Neuronal stem cell (in vitro differentiated cells): ENCODE measurements at places on chromosomes 2 and 18.

DNA sequence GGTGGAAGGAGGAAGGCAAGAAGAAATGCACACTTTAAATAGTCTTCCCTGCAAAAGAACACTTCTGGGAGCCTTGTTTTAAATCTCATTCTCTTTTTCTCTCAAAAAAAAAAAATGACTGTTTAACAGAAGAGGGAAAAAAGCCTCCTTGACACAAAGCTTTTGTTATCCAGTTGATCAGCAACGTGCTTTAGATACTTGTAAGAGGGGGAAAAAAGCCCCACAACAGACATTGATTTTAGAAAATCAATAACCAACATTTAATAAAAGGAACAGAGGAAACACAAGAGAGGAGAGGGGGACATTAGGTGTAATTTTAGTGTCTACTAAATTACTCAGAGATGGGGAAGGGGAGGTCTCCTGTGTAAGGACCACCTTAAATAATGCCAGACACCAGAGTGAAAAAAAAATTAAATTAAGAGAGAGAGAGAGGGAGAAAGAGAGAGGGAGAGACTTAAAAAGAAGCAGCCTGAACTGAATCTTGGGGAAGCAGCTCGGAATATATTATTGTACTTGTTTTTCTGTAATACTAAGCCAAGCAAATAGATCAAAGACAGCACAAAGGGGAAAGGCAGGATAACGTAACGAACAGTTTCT, 4.7 kb downstream of the ZEB2 start:
- H3K27me3 ChIP-seq, result no peaks in the 10 kb centered on the region
- H3K27ac ChIP-seq, result peak overlapping the region; percentile 55
- H3K4me3 ChIP-seq, result peak overlapping the region; percentile 84
- no peak for DNase-seq

DNA sequence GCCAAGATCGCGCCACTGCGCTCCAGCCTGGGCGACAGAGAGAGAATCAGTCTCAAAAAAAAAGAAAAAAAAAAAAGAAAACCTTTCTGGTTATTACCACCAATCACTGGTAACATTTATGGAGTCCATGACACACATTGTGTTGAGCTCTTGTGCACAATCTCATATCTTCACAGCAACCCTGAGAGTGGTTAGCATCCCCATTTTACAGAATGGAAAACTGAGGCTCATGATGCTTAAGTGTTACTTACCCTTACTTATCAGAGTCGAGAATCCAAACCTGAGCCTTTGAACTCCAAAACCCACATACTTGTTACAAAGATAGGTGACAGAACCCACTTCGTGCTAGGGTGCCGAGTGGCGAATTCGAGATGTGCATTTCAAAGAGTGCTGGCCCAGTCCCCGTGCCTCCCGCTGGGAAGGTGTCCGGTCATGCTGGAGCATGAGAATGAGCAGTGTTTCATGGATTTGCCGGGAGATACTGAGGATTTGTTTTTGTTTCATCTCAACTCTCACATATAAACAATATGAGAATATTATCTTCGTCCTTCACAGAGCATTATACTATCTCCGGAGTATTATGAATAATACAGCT, 50.9 kb downstream of the CYP27C1 start:
- no peaks in the 10 kb centered on the region for H3K36me3 ChIP-seq
- H3K4me3 ChIP-seq, result no peak overlapping the region
- no peaks in the 10 kb centered on the region for H3K27me3 ChIP-seq
- no peak for DNase-seq

DNA sequence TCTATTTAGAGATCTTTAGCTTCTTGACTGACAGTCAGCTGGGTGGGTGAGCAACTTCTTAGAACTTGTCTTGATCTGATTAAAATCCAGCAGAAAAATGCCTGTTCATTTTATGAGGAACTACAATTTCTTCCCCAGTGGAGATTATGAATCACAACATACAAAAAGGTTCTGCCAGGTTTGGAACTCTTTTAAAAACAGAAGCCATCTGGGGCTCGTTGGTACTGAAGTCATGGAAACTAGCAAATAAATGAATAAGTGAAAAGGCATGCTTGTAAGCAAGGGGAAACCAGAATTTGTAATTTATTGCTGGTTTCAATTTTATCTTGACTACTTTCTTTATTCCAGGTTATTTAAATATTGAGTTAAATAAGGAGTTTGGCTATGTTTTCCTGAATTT, 767.4 kb downstream of the MBD2 start:
- no peak overlapping the region for H3K27ac ChIP-seq
- no peak for DNase-seq
- peaks cover 35% of the 10 kb centered on the region for H3K4me1 ChIP-seq
- no peak overlapping the region for H3K4me3 ChIP-seq

DNA sequence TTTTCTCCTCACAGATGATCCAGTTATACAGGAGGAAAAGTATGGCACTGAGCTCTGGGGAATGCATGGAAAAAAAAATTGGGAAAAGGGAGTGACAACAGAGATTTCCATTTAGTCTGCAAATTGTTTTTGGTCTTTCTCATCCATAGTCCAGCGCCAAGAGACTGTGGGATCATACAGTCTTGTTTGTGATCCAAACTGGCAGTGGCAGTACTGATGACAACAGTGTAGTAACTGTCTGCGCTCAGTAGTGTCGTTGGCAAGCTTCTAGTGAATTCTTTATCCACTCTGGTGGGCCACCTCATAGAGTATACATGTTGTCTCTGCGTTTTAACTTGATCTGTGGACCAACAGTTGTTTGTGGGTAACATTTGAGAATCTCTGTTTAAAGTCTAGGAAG, 37.9 kb downstream of the GALNT1 start:
- H3K27me3 ChIP-seq, result no peaks in the 10 kb centered on the region
- no peaks in the 10 kb centered on the region for H3K36me3 ChIP-seq
- no peak for DNase-seq
- H3K4me3 ChIP-seq, result no peak overlapping the region
- H3K4me1 ChIP-seq, result peaks cover 2% of the 10 kb centered on the region

- no peaks in the 10 kb centered on the region for H3K27me3 ChIP-seq
- H3K36me3 ChIP-seq, result no peaks in the 10 kb centered on the region
- H3K27ac ChIP-seq, result no peak overlapping the region
- peaks cover 8% of the 10 kb centered on the region for H3K4me1 ChIP-seq
- H3K4me3 ChIP-seq, result no peak overlapping the region
- DNase-seq, result no peak
These were observed 38.7 kb downstream of the PTGR3 start for GRCh38 chr18:75170022-75170789.

DNA sequence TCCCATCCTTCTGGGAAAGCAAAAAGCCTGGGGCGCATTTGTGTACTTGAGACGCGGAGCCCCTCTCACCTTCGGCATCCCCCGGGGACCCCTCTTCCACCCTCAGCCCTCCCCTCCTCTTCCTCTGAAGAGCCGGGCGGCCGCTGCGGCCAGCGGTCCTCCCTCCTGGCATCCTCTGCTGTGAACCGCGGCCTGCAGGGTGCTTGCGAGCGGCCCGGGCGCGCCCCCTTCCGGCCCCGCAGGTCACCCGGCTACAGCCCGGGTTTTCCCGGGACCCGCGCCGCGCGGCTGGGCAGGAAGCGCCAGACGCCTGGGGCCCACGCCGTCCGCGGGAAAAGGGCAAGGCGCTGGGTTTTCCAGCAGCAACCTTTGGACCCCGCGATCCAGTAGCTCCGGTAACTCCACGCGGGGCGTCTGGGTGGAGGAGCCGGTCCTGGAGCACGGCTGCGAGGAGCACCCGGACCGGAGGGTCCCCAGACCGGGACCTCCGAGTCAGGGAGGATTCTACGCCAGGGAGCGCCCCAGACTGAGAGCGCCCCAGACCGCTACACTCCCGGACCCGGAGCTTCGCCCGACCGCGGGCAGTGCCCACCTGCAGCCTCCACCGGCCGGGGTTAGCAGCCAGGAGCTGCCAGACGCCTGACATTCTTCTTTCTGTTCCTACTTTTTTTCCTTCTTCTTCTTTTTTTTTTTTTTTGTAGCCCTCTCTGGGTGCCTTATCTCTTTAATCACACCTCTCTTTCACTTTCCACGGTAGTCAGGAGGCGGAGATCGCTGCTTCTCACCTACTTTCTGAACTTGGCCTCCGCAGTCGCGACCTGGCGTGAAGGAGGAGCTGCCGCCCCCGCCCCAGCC, at the start of gene IL18R1:
Gene IL18R1, plus strand, starts transcription at position 271 of the 855 bp plus-strand sequence. CDS start 6,865 bp downstream, outside the sequence.
- H3K36me3 ChIP-seq, result no peaks in the 10 kb centered on the region
- peak; percentile 69 for DNase-seq
- no peak within 1 kb of the TSS for H3K27ac ChIP-seq

DNA sequence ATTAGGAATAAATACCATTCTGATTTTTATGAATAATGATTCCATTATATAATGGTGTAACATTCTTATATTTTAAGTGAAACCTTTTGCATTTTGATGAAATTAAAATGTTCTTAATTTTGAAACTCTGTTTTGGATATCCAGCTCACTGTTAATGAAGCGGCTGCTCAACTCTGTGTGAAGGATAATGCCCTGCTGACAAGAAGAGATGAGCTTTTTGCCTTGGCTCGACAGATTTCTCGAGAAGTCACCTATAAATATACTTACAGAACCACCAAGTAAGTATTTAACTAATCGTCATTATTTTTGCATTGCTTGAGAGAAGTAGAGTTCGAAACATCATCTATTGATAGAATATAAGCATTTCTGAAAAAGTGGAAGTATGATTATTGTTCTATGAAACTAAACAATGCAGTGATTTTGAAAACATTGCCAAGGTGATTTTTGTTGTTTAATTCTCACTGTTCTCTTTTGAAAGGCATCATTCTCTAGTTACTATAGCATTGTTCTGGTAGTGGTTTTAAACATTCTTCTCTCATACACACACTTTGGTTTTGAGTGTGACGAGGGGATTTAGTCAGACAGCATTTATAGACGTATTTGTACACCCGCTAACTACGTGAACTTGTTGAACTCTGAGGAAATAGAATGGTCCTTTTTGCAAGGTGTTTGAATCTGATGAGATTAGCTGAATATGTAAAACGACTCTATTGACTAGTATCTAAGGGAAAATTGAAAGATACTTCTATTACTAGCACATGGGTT, 21.5 kb downstream of the NAB1 start:
- H3K27me3 ChIP-seq, result no peaks in the 10 kb centered on the region
- DNase-seq, result no peak
- no peak overlapping the region for H3K4me3 ChIP-seq

DNA sequence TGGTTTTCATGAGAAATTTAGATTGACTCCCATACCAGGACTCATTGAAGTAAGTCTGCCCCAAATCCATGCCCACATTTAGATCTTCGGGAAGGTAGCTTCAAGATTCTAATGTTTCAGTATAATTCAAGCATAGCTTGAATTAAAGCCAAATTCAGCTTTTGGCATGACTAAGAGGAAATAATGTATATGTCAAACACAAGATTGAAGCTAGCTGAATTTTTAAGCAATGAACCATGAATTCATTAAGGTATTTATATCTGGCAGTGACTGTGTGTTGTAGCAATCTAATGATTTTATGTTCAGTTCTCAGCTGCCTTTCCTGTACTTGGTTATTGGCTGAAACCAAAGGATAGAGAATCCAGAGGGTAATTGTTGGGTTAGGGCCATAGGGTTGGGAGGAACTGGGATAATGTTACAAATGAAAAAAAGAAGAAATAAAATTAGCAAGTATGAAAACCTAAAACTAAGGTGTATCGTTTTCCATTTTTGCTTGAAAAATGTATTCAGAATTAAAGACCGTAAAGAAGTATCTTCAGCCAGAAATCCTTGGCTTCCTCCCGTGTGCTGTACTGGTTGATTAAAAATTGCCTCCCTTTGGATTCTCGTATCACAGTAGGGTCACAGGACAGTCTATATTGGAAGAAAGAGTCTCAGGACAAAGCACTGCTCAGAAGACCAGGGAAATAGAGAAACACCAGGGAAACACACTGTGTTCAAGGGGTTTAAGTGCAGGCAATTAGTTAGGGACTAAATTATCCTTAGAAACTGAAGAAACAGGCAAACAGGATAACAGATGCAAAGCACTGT, 119.0 kb upstream of the FN1 start:
- no peak for DNase-seq
- no peak overlapping the region for H3K27ac ChIP-seq
- H3K4me1 ChIP-seq, result no peaks in the 10 kb centered on the region

DNA sequence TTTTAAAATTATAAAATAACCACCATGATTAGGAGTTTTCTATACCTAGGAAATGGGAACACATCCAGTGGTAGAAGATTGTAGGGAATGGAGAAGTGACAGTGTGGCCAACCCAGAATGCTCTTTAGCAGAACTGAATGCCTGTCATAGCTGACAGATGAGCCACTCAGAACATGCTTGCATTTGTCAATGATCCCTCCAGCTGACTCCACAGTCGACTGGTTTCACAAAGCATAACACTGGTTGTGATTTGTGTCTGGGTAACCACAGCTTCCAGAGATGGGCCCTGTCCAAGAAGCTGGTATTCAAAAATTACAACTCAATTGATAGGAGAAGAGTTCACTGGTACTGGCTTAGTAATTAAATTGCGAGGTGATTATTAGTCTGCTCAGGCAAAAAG, 9.0 kb upstream of the CTIF start:
- H3K4me3 ChIP-seq, result no peak overlapping the region
- peaks cover 1% of the 10 kb centered on the region for H3K4me1 ChIP-seq
- no peak for DNase-seq
- H3K36me3 ChIP-seq, result no peaks in the 10 kb centered on the region

- no peak overlapping the region for H3K4me3 ChIP-seq
- no peak overlapping the region for H3K27ac ChIP-seq
- peaks cover 3% of the 10 kb centered on the region for H3K4me1 ChIP-seq
- H3K36me3 ChIP-seq, result peaks cover 2% of the 10 kb centered on the region
- no peaks in the 10 kb centered on the region for H3K27me3 ChIP-seq
- DNase-seq, result no peak
These were observed 109.1 kb downstream of the CABLES1 start for GRCh38 chr18:23244401-23244800.

GRCh38 chr2:150126143-150126740, 361.2 kb downstream of the RND3 start:
- no peaks in the 10 kb centered on the region for H3K27me3 ChIP-seq
- H3K27ac ChIP-seq, result peak overlapping the region; percentile 22
- H3K36me3 ChIP-seq, result no peaks in the 10 kb centered on the region
- no peak overlapping the region for H3K4me3 ChIP-seq
- DNase-seq, result no peak
- H3K4me1 ChIP-seq, result peaks cover 18% of the 10 kb centered on the region

- peaks cover 17% of the 10 kb centered on the region for H3K4me1 ChIP-seq
- no peak overlapping the region for H3K27ac ChIP-seq
- DNase-seq, result no peak
- no peak overlapping the region for H3K4me3 ChIP-seq
- H3K36me3 ChIP-seq, result no peaks in the 10 kb centered on the region
These were observed 5.8 kb downstream of the SOCS6 start for GRCh38 chr18:70294471-70295191.

DNA sequence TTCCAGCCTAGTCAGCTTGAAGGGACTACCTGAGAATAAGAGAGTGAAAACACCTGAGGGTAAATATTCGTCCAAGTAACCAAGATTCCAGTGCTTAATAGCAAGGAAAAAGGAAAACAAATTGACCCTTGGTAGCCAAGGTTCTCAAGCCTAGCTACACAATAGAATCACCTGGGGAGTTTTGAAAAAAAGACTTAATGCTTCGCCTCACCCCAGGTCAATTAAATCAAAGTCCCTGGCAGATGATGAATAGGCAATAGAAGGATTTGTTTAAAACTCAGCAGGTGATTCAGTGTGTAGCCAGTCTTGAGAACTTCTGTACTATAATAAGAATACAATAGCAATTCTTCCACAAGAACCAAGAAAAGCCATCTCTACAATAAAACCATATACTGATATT, 500.2 kb downstream of the XIRP2 start:
- no peak overlapping the region for H3K4me3 ChIP-seq
- no peaks in the 10 kb centered on the region for H3K27me3 ChIP-seq
- peaks cover 17% of the 10 kb centered on the region for H3K4me1 ChIP-seq
- no peaks in the 10 kb centered on the region for H3K36me3 ChIP-seq
- H3K27ac ChIP-seq, result peak overlapping the region; percentile 68

- no peaks in the 10 kb centered on the region for H3K27me3 ChIP-seq
- DNase-seq, result no peak
- no peak overlapping the region for H3K4me3 ChIP-seq
- no peak overlapping the region for H3K27ac ChIP-seq
- peaks cover 2% of the 10 kb centered on the region for H3K4me1 ChIP-seq
These were observed 127.8 kb upstream of the CAVIN2 start for GRCh38 chr2:191974676-191975075.
